Stimulated activated CD8-positive, alpha-beta memory T cell treated with anti-CD3 and anti-CD28 coated beads, Interleukin-7, amount 100 ng/mL, for 1 hour (primary cell): ENCODE measurements at places on chromosomes 1 and 21.

DNA sequence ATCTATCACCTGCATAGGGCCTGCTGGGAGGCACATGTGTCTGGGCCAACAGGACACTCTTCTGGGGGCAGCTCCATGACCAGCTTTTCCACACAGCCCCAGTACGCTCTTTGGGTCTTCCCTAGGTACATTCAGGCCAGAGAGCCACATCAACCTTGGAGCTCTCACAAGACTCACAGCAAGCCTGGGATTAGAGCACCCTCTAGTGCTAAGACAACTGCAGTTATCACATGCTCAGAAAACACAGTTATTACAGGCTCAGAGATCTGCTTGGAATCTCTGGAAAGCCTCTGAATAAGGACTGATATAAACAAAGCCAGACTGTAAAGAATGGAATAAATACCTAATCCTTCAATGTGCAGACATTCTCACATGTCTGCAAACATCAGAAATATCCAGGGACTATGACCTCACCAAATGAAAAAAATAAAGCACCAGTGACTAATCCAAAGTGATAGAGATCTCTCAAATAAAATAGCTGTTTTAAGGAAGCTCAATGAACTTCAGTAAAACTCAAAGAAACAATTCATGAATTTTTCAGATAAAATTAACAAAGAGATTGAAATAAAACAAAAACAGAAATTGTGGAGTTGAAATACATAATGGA is 563.9 kb upstream of the NR5A2 start:
- no peak for DNase-seq

GRCh38 chr1:77416692-77417450 is 135.1 kb downstream of the AK5 start:
- no peak for DNase-seq

- no peak for DNase-seq
These were observed 89.0 kb downstream of the URB2 start for GRCh38 chr1:229714964-229715603.

DNA sequence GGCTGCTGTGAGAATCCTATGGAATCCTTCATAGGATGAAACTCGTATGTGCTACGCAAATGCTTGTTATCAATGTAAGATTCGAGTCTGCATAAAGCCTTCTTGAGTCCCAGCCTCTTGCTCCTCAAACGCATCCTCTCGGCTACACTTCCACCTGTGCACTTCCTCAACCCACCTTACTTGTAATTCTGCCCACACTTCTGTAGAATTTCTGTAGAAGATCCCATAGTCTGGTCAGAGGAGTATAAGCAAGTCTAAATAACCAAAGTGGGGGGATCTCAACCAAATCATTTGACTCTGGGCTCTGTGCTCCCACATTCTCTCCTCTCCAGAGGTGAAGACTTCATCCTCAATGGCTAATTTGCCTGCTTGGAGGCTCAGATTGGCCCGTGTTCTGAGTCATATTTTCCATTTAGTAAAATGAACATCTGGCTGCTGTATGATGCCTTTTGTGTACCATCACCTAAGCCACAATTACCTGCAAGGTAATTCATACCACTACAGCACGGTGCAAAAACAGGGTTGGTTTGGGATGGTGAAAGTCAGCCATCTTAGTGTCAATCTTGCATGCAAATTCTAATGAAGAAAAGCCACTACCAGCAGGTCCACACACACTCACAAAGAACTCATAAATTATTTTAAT is 63.2 kb downstream of the ITPKB start:
- no peak for DNase-seq

GRCh38 chr1:4665456-4665855 is 11.0 kb downstream of the AJAP1 start:
- no peak for DNase-seq

DNA sequence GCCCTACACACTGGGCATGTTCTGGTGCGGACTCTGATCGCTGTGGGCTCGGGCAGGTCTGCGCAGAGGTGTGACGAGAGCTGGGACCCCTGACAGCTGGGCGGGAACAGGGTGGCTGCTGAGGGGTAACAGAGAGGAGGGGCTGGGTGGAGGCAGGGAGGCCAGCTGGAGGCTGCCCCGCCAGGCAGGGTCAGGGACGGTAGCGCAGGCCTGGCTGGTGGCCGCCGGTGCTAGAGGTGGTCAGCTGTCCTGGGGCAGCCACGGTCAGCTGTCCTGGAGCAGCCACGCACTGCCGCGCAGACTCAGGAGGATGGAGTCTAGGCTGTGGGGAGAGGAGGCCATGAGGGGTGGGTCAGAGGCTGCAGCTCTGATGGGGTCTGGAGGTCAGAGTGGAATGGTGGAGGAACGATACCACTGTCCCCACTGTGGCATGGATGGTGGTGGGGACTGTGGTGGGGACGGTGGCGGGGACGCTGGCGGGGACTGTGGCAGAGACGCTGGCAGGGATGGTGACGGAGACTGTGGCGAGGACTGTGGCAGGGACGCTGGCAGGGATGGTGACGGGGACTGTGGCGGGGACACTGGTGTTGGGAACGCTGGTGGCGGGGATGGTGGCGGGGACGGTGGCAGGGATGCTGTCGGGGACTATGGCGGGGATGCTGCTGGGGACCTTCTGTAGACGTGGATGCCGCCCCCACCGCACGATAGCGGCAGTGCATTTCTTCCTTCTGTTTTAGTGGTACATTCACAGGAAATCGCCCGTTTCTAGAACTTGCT is 21.3 kb upstream of the LRRC3 start:
- DNase-seq = no peak

DNA sequence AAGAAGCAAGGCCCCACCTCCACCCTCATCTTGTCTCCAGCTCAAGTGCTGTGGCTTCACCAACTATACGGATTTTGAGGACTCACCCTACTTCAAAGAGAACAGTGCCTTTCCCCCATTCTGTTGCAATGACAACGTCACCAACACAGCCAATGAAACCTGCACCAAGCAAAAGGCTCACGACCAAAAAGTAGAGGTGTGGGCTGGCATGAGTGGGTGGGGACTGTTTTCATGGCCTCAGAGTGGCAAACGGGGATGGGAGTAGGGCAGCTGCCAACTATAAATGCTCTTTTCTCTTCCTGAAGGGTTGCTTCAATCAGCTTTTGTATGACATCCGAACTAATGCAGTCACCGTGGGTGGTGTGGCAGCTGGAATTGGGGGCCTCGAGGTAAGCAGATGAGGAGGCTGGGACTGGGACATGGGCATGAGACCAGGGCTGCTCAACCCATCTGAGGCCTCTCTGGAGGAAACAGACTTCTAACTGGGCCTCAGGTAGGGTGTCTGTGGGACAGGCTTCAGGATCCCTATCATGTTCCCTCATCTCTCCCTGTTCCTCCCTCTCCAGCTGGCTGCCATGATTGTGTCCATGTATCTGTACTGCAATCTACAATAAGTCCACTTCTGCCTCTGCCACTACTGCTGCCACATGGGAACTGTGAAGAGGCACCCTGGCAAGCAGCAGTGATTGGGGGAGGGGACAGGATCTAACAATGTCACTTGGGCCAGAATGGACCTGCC is 8.8 kb upstream of the P3R3URF start:
- no peak for DNase-seq

GRCh38 chr1:151479462-151479861 is 20.2 kb upstream of the POGZ start:
- DNase-seq = no peak

DNA sequence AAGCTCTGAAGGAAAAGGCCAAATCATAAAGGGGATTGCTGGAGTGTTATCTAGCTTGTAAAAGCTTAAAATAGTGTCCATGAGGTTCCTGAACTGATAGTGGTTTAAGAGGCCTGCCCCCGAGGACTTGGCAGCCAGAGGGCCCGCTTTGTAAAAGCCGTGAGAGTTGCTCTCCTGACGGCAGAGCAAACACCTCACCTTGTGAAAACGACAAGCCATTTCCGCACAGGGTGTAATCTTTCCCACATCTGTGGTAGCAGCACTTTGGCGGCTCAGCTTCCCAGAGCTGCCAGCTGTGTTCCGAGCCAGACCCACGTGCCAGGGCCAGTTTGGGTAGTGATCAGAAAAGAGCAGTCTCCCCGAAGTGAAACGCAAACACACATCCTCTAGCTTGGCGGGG is 37.0 kb downstream of the SERBP1 start:
- DNase-seq = no peak
